ENCODE measurements at places on chromosomes 6 and 20.

DNA sequence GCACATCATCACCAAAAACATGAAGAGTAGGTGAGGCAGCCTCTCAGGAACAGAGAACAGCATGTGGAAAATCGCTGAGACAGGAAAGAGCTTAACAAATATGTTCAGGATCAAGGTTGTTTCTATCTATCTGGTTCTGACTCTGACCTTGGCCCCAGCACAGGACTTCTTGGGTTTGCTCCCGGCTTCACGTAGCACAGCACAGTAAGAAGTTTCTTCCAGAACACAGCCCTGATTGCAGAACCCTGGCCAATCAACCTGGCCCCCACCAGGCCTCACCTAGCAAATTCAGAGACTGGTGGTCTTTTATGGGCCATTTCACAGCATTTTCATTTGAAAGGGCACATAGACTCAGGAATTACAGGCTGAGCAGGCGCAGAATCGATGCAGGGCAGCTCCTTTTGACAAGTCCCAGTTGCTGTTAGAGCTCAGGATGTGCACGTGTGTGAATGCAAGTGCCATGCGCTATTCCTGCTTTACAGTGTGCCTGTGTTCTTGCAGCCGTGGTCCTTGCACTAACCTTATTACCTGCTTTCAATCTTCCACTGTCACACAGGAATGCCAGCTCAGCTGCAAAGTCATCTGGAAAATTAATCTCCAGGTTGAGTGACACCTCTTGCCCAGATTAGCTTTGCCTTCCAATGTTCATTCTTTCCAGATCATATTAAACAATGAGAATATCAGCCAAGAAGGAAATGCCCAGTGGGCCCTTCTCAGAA, 100.5 kb upstream of the SLC2A12 start:
- no peak for DNase-seq

DNA sequence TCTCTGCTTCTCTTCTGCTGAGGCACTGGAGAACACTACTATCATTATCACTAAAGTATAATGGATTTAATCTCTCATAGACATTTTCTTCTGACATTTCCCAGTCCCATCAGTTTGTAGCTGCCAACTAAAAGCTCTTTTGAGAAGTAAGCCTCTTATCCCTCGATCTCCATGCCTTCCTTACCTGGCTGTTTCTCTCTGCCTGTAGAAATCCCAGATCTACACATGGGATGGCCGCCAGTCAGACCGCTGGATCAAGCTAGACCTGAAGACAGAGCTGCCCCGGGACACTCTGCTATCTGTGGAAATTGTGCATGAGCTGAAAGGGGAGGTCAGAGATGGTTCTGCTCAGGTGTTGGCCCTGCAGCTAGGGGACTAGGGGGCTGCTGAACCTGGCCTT, 25.4 kb downstream of the CCDC167 start:
- no peak for DNase-seq

- no peak for DNase-seq
Measured at GRCh38 chr20:10521068-10521831, 86.1 kb downstream of the SLX4IP start.

- DNase-seq = no peak
Measured at GRCh38 chr6:37452522-37452921, 19.5 kb downstream of the CMTR1 start.

- peak; percentile 50 for DNase-seq
Measured at GRCh38 chr6:26554697-26555504, 16.7 kb downstream of the HMGN4 start.

GRCh38 chr6:120557554-120557953, 776.7 kb downstream of the TBC1D32 start:
- no peak for DNase-seq

- no peak for DNase-seq
Measured at GRCh38 chr6:138580801-138581200, 81.5 kb upstream of the NHSL1 start.

- peak; percentile 94 for DNase-seq
Measured at GRCh38 chr20:50916257-50916656, 15.0 kb downstream of the ADNP start.

DNA sequence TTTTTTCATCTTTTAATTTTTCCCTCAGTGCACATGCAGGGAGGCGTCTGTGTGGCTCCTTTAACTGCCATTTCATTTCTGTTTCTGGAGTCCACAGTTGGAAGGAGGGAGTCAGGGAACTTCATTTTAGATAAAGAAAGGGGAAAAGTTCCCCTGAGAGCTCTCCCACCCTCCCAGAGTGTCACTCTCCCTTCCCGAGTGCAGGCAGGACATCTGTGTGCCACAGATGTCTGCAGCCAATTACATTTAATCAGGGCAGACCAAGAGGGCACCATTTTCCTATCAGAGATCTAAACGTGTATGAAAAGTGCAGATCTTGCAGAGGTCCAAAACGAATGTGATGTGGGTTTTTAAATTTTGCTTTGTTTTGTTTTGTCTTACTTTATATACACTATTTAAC, 96.6 kb downstream of the PXDC1 start:
- no peak for DNase-seq

DNA sequence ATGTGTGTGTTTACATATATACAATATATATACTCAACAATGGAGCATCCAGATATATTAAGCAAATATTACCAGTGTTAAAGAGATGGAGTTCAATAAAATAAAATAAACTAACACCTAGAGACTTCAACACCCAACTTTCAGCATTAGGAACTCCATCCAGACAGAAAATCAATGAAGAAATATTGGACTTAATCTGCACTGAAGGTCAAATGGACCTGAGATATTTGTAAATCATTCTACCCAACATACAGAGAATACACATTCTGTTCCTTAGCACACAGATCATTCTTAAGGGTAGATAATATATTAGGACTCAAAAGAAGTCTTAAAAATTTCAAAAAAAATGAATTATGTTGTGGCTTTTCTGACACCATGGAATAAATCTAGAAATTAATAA, 832.3 kb upstream of the ADGRB3 start:
- no peak for DNase-seq

- DNase-seq = no peak
Measured at GRCh38 chr6:159941286-159942113, 27.4 kb upstream of the IGF2R start.

GRCh38 chr20:15902493-15902892, 670.8 kb downstream of the KIF16B start:
- no peak for DNase-seq

DNA sequence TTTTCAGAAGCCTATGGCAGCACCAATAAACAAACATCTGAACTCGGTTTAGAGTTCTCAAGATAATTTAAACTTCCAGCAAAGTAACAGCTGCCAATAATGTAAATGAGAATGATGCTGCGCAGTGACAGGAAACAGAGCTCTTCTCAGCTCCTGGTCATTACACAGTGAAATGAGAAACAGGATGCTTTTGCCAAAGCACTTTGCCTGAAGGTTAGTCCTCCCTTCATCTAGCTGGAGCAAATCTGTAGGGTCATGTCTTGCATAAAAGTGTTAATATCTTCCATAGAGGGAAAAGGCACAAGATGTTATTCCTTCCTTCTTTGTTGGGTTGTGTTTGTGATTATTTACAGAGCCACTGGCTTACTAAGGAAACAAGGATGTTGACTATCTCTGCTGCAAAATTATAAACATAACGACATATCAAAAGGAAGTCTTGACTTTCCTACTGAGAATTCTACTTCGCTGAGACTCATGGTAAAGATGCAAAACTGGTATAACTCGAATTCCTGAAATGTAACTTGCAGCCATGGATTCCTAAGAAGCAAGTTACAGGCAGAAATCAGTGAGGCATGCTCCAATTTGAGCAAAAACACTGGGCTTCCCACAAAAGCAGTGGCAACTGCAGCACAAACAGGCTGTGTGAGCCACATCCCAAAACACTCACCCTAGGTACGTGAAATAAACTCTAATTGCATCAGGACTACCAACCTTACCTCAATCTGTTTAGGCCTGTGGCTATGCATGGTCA, 102.5 kb upstream of the BEND6 start:
- no peak for DNase-seq

DNA sequence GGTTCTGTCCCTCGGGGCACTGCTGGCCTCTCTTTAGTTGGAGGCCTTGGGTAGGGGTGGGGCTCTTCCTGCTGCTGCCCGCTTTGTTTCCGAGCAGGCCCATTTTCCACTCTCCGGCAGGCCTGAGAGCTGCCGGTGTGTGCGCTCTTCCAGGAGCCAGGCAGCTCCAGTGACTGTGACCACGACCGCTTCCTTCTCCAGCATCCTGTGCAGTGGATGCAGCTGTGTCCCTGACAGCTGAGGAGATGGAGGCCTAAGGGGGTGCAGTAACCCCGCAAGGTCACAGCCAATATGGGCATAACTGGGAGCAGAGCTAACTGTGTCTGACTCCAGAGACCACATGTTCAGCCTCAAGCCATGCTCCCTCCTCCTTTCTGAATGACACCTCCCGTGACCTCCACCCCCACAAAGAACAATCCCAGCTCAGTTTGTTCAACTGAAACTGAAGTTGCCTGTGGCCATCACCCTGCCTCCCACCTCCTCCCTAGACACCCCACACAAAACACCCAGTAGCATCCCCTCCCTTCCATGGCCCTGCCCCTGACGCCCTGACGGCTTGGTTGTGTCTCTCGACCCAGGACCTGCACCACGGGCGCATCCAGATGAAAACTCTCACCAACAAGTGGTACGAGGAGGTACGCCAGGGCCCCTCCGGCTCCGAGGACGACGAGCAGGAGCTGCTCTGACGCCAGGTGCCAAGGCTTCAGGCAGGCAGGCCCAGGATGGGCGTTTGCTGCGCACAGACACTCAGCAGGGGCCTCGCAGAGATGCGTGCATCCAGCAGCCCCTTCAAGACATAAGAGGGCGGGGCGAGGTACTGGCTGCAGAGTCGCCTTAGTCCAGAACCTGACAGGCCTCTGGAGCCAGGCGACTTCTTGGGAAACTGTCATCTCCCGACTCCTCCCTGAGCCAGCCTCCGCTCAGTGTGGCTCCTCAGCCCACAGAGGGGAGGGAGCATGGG, 27.8 kb downstream of the SPATA2 start:
- DNase-seq = no peak

GRCh38 chr6:16665182-16665581, 96.1 kb downstream of the ATXN1 start:
- DNase-seq = no peak

DNA sequence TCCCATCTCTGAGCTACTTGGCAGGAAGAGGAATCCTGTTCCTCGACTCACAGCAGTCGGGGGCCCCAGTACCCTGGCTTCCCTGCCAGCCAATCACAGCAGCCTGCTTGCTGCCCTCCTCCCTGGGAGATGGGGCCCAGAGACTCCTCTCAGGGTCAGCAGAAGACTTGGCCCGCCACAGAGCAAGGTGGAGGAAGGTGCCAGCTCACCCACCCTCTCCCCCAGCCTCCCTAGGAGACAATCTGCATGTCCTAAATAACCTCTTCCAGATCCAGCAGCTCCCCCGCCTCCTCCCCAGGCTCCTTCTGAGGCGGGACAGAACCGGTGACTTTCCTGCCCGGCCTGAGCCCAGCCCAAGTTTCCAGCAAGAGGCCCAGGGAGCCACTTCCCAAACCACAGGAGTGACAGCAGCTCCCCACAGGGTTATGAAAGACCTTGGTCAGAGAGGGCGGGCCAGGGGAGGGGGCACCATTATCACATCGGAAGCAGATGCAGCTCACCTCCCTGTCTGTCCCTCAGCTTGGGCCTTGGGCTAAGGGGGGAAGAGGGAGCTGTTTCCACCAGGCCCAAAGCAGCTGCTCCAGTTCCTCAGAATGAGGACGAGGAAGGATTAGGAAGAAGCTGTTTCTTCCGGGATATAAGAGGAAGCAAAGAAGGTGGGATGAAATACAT, 2.3 kb downstream of the CCND3 start:
- no peak for DNase-seq

DNA sequence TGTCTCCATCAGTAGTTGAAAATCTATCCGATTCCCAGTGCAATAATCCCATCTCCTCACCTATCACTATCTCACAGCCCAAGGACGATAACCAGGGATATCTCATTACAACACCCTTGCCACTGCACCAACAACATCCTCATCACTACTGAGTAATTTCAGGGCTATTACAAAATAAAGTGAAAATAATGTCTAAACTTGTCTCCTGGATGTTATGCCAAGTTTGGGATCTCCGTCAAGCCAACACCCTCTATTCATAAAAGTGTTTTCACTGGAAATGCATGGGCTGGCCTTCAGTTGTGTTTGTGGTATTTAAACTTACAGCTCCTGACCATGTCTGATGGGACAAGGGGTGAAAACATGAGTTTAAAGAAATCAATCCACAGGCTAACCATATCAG, 42.0 kb upstream of the STMND1 start:
- peak; percentile 88 for DNase-seq

DNA sequence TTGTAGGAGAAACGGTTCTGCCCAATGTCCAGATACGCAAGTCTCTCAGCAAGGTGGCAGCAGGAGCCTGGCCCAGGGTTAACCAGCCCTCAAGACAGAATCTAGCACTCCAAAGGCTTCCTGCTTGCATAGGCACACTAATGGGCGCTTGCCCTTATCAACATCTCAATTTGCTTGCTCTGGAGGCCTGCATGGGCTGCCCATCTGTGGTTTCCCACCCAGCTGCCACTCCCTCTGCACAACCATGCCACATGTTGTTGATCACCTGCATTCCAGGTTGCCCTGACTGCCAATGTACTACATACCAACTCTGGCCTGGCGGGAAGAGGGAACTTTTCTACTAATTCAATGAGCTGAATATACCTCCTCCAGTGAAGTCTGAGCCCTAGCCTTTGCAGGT, 74.6 kb downstream of the ATG5 start:
- no peak for DNase-seq

DNA sequence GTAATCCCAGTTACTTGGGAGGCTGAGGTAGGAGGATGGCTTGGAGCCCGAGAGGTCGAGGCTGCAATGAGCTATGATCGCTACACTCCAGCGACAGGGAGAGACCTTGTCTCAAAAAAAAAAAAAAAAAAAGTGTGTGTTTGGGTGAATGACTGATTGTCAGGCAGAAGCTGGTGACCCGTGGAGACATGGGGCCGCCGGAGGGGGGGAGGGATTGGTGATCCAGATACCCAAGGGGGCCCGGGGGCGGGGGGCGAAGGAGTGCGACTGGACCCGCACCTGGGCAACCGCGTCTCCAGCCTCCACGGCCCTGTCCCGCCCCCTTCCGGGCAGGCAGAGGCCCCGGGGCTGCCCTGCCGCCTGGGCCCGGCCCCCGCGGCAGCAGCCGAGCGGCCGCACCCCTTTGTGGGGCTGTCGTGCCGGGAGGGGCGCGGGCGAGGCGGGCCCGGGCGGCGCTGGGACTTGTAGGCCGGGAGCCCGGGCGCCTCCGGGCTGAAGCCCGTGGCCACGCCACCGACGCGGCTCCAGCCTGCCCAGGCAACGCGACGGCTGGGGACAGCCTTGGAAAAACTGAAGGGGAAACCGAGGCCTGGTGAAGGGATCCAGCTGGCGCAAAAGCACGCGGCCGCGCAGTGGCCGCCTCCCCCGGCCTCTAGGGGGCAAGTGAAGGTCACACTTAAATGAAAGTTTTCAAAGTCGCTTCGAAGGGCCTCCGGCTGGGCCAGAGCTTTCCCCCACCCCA, 2.1 kb upstream of the RBM38 start:
- DNase-seq = no peak

- no peak for DNase-seq
Measured at GRCh38 chr6:159080217-159080976, 35.6 kb upstream of the TAGAP start.

GRCh38 chr20:51886341-51886740, 84.0 kb upstream of the SALL4 start:
- DNase-seq = no peak

- no peak for DNase-seq
Measured at GRCh38 chr6:23590498-23591126, 535.4 kb upstream of the NRSN1 start.

GRCh38 chr6:140590641-140591040, 1216.2 kb upstream of the CITED2 start:
- peak; percentile 20 for DNase-seq

Measured in foreskin keratinocyte (primary cell).